ENCODE measurements at places on chromosomes 5 and 9.

GRCh38 chr5:60517094-60517694 is 182.8 kb downstream of the DEPDC1B start:
- no peak for DNase-seq

DNA sequence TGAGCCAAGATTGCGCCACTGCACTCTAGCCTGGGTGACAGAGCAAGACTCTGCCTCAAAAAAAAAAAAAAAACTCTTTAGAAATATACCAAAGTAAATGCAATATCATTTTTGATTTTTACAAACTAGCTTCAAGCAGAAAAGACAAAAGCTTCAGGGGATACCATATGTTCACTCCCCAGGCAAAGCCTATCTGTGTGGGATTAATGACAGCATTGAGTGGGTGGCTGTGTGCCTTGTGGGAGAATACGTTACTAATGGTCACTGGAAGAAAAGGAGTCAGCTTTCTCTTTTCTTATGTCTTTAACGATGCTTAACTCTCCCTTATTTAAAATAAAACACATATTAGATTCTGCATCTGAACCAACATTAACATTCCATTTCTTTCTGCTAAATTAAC is 1.9 kb downstream of the PCA3 start:
- no peak for DNase-seq

GRCh38 chr5:3276896-3277295 is 318.7 kb upstream of the IRX1 start:
- no peak for DNase-seq

- DNase-seq, result no peak
These were observed 98.3 kb upstream of the BOD1 start for GRCh38 chr5:173714551-173715428.

Data from activated CD8-positive, alpha-beta memory T cell treated with anti-CD3 and anti-CD28 coated beads for 24 hours (primary cell).